ENCODE measurements at places on chromosomes 3 and 15. TPM values are rescaled to one million over a fixed set of nuclear protein-coding genes. Genes with fewer than 3 reads are reported as not detected.

- no peak for DNase-seq
Measured at GRCh38 chr15:48062148-48062872, 58.5 kb upstream of the SLC24A5 start.

GRCh38 chr15:89329329-89330084 lies 5.1 kb downstream of the POLG start:
- DNase-seq, result no peak

- DNase-seq, result no peak
Measured at GRCh38 chr15:51277101-51277500, 61.3 kb downstream of the CYP19A1 start.

Gene GOLGA8H
- 0.41 TPM for total RNA-seq

GRCh38 chr3:196063971-196064370 lies 17.9 kb downstream of the TFRC start:
- no peak for DNase-seq

GRCh38 chr3:107227091-107227490 lies 150.1 kb upstream of the CCDC54 start:
- DNase-seq, result no peak

Gene PIGB
- total RNA-seq, result 6.1 TPM

DNA sequence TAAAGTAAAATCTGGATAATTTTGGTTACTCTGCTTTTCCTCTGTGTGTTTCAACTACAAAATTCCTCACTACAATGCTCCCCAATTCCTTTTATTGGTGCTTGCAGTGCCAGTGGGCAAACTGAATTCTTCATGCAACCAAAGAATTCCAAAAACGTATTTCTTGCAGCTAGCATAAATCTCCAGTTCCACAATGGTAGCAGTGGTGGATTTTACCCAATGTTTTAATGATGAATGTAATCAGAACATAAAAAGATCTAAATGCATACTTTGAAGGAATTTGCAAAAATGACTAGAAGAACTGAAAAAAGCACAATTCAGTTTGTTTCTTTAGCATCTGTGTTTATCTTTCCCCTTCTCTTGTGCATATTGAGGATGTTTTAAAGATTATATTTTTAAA lies 359.6 kb upstream of the TPRG1 start:
- no peak for DNase-seq

- DNase-seq, result no peak
Measured at GRCh38 chr15:85578941-85579701, 198.7 kb downstream of the AKAP13 start.

- DNase-seq, result no peak
Measured at GRCh38 chr3:42098171-42098570, 7.0 kb downstream of the TRAK1 start.

DNA sequence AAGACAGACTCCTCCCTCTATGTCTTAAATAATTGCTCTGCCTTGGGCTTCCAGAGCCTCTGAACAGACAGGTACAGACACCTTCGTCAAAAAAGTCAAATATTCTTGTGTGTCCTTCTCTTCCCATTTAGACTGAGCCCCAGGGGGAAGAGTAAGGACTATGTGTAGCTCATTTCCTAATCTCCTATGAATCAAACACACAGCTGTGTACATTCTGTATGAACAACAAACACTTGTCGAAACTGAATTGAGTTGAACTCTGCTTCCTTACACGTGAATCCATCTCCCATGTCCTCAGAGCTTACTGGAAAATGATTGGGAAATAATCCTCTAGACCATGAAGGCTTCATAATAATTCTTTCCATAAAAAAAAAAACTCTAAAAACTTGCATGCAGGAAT lies 80.8 kb downstream of the MOBP start:
- no peak for DNase-seq

Gene THAP10
- total RNA-seq, result 7.3 TPM

DNA sequence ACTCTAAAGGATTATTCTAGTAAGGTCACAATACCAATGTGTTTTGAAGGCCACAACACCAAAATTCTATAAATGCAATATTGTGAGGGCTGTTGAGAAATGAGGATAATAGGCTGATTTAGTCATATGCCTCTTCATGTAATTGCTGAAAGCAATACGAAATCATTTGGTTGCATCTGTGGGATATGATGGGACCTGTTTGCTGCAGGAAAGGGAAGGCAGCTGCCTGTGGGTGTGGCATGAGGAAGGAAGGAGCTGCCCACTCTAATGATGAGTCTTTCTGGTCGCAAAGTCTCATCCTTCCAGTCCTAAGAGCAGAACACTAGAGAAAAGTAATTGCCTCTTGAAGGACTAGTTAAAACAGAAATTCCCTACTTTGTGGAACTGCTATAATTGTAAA lies 245.3 kb upstream of the ZPLD1 start:
- DNase-seq, result no peak

Gene TEX55
- not detected for total RNA-seq

- DNase-seq, result no peak
Measured at GRCh38 chr3:98003306-98003969, 31.2 kb upstream of the RIOX2 start.

Gene C3orf20
- total RNA-seq, result not detected

Gene IL17RB
- total RNA-seq, result 1.6 TPM

Gene NUSAP1
- total RNA-seq, result 22.8 TPM

Gene CLEC3B
- 24.1 TPM for total RNA-seq

Gene DPPA2
- not detected for total RNA-seq

Gene MYL3
- not detected for total RNA-seq

DNA sequence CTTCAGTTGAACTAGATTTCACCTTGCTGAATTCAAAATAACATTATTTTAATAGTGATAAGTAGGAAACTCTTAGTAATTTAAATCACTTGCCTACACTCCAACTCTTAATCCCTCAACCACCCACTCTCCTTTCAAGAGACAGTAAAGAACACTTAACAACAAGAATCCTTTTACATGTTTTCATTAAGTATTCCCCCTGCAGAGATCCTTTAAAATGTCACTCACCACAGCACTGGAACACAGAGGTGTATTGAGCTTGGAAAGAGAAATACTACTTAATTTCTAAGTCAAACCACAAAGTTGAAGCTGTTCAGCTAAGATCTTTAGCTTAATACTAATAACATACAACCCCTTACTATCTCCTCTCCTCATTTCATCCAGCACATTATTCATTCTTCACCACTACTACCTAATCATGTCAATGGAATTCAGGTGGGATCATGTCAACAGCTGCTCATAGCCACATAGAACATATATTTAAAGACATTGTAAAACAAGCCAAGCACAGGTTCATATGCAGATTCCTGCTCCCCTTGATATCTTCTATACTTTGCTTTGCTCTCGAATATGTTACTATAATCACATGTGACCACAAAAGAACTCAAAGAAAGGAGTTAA lies 40.5 kb downstream of the IMPG2 start:
- DNase-seq, result no peak

DNA sequence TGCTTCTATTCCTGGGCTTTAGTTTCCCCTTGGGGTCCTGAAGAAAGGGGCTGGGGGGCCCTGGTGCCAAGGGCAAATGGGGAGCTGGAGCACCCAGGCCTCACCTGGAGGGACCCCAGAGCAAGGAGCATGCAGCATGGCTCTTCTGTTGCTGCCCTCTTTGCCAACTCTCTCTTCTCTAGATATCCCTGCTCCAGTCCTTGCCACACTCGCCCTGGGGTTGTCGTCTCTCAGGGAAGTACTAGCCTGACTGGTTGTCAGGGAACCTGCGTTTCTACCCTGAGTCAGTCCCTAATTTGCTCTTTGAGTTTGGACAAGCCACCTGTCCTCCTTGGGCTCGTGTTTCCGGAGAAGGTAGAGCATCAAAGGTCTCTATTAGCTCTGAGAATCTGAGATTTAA lies 63.7 kb upstream of the UBE2Q2 start:
- no peak for DNase-seq

DNA sequence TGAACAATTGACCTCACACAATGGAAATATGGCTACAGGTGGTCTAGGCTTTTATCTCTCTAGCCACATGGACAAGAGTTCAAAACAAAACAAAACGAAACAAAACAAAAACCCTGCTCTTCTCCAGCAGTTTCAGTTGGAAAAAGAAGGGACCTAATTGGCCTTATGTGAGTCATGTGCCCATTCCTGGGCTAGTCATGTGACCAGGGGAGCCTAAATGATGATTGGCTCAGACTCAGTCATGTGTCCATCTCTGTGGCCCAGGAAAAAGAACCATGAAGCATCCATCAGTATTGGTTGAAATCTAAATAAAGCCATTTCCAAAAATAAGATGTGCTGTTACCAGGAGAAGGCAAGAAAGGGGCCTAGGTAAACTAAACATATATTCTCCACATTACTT lies 96.8 kb downstream of the ANXA2 start:
- DNase-seq, result no peak

Measured in frontal cortex (tissue), 4 donors.